ENCODE measurements at places on chromosomes 13 and 19. TPM values are rescaled to one million over a fixed set of nuclear protein-coding genes. Genes with fewer than 3 reads are reported as not detected.
A peak's percentile ranks its signal among the peaks of the same experiment; 100 is the strongest.

Gene ATP8B3
- 6.3 TPM for total RNA-seq

Gene KLK10
- not detected for total RNA-seq

Gene PABPC3
- total RNA-seq, result 0.36 TPM

DNA sequence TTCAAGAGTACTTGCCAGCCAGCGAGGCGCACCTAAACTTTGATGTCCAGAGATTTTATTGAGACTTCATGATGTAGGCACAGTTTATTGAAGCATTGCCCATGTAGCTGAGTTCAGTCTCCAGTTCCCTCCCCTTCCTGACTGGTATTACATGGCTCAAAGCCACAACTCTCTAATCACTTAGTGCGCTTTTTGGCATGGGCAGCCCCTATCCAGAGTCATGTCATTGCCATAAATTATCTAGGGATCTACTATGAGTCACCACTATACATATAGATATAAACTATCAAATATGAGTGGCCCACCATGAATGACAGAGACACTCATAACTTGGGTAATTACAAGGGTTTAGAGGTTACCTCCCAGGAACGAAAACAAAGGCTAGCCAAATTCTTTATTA is 7.7 kb downstream of the ZNF614 start:
- H3K4me1 ChIP-seq, result no peaks in the 10 kb centered on the region
- no peak overlapping the region for H3K27ac ChIP-seq
- H3K4me3 ChIP-seq, result no peak overlapping the region
- H3K36me3 ChIP-seq, result peaks cover 97% of the 10 kb centered on the region

GRCh38 chr13:106477303-106477702 is 58.2 kb downstream of the EFNB2 start:
- no peaks in the 10 kb centered on the region for H3K36me3 ChIP-seq
- H3K27me3 ChIP-seq, result peaks cover under 1% of the 10 kb centered on the region
- H3K27ac ChIP-seq, result no peak overlapping the region
- no peak overlapping the region for H3K4me3 ChIP-seq
- no peak for DNase-seq
- peaks cover 6% of the 10 kb centered on the region for H3K4me1 ChIP-seq

DNA sequence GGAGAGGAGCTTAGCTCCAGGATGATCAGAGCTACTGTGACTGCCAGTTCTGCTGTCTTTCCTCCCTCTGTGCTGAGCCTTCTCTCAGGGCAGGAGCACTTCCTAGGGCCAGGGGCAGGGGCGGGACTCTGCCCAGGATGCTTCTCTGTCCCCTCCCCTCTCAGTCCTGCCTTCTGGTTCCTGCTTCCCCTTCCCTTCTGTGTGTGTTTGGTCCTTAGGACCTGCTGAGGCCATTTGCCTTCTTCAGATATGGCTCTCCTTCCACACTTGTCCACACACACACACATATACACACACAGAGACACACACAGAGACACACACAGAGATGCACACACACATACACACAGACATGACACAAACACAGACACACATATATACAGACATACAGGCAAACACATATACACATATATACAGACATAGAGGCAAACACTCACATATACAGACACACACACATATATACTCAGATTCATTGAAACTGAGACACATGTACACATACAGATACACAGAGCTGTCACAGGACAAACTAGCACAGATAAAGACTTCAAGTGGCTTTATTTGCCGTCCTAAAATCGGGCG is 22.0 kb upstream of the CD177 start:
- no peak overlapping the region for H3K27ac ChIP-seq
- no peaks in the 10 kb centered on the region for H3K4me1 ChIP-seq
- no peak overlapping the region for H3K4me3 ChIP-seq
- no peak for DNase-seq
- H3K27me3 ChIP-seq, result peaks cover 2% of the 10 kb centered on the region

- peaks cover 38% of the 10 kb centered on the region for H3K4me1 ChIP-seq
- H3K27me3 ChIP-seq, result peaks cover 1% of the 10 kb centered on the region
- no peak for DNase-seq
- H3K27ac ChIP-seq, result peak overlapping the region; percentile 99
- H3K36me3 ChIP-seq, result no peaks in the 10 kb centered on the region
Observed at GRCh38 chr19:2058570-2059421, 7.8 kb upstream of the MKNK2 start.

DNA sequence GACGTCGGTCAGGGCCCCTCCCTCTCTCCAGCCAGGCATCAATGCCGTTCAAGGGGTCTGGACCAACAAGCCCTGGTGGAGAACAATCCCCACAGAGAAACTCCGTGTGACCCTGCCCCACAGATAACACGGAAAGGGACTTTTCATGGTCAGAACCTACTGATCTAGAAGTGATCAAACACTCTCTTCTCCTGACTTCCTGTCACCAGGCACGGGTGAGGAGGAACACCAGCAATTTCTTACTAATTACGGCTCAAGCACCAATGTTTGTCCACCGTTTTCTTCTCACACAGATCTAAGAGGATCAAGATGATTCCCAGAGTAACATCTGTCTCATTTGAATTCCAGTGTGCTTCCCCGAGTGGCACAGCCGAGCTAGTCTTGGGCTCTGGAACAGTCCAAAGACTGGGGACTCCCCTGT is 11.8 kb downstream of the RASA3 start:
- H3K36me3 ChIP-seq, result peaks cover 14% of the 10 kb centered on the region
- H3K27ac ChIP-seq, result peak overlapping the region; percentile 93
- H3K27me3 ChIP-seq, result peaks cover 11% of the 10 kb centered on the region

- H3K4me3 ChIP-seq, result no peak overlapping the region
- no peaks in the 10 kb centered on the region for H3K4me1 ChIP-seq
- DNase-seq, result no peak
- H3K36me3 ChIP-seq, result no peaks in the 10 kb centered on the region
- H3K27me3 ChIP-seq, result 0 out of 2 replicates have a peak, but pooled peaks cover 2% of the 10 kb centered on the region
Observed at GRCh38 chr13:64525687-64526086, 2704.4 kb downstream of the PCDH9 start.

DNA sequence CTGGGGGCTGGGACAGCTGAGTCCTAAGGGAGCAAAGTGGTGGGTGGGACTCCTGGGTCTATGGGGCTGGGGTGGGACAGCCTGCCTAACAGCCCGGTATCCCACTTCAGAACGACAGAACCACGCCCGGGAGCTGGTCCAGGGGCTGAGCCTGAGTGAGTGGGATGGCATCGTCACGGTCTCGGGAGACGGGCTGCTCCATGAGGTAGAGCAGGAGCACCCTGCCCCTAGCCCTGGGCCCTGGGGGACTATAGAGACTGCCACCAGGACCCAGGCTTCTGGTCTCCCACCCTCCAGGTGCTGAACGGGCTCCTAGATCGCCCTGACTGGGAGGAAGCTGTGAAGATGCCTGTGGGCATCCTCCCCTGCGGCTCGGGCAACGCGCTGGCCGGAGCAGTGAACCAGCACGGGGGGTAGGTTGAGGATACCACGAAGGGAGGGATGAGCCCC is 8.6 kb downstream of the SPHK2 start:
- H3K4me1 ChIP-seq, result peaks cover 28% of the 10 kb centered on the region
- H3K27me3 ChIP-seq, result no peaks in the 10 kb centered on the region
- no peak for DNase-seq
- no peak overlapping the region for H3K27ac ChIP-seq
- H3K36me3 ChIP-seq, result peaks cover 9% of the 10 kb centered on the region

GRCh38 chr19:2494447-2495129 is 18.7 kb downstream of the GADD45B start:
- H3K4me1 ChIP-seq, result peaks cover 56% of the 10 kb centered on the region
- peaks cover 1% of the 10 kb centered on the region for H3K27me3 ChIP-seq
- H3K27ac ChIP-seq, result peak overlapping the region; percentile 79
- H3K4me3 ChIP-seq, result peak overlapping the region; percentile 83
- peak; percentile 80 for DNase-seq

GRCh38 chr19:54279406-54279962 is 1.4 kb downstream of the LILRB2 start:
- no peak overlapping the region for H3K4me3 ChIP-seq
- no peak for DNase-seq

DNA sequence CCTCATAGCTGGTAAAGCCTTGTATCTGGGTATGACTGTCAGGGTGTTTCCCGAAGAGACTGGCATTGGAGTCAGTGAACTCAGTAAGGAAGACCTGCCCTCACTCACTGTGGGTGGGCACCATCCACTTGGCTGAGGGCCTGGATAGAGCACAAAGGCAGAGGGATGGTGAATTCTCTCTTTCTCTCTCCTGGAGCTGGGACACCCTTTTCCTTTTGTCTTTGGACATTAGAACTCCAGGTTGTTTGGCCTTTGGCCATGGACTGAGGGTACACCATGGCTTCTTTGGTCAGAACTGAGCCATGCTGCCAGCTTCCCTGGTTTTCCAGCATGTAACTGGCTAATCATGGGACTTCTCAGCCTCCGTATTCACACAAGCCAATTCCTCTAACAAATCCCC is 4.6 kb upstream of the CEACAM1 start:
- H3K27ac ChIP-seq, result no peak overlapping the region
- H3K4me1 ChIP-seq, result peaks cover 7% of the 10 kb centered on the region
- DNase-seq, result no peak
- H3K4me3 ChIP-seq, result no peak overlapping the region
- H3K27me3 ChIP-seq, result peaks cover 10% of the 10 kb centered on the region

GRCh38 chr19:13298565-13299481 is 148.6 kb downstream of the IER2 start:
- H3K36me3 ChIP-seq, result no peaks in the 10 kb centered on the region
- no peak overlapping the region for H3K27ac ChIP-seq
- DNase-seq, result no peak
- peaks cover 25% of the 10 kb centered on the region for H3K27me3 ChIP-seq
- 0 out of 2 replicates have a peak, but pooled peaks cover 4% of the 10 kb centered on the region for H3K4me1 ChIP-seq
- H3K4me3 ChIP-seq, result no peak overlapping the region
